Type B pancreatic cell (in vitro differentiated cells): ENCODE measurements at places on chromosomes 16 and 17. TPM values are rescaled to one million over a fixed set of nuclear protein-coding genes. Genes with fewer than 3 reads are reported as not detected.

Gene FOXJ1
- 5.3 and 18.2 TPM in 2 replicates for total RNA-seq

Gene KRT31
- total RNA-seq: 0.79 TPM in 1 of 2 replicates, not detected in the other

Gene CCL4L2
- 0.45 TPM in 1 of 2 replicates, not detected in the other for total RNA-seq

Gene RAB37
- 3.4 and 4.2 TPM in 2 replicates for total RNA-seq

Gene TP53TG3C
- not detected in 2 replicates for total RNA-seq

Gene ZNHIT3
- total RNA-seq: 34.6 and 43.3 TPM in 2 replicates

Gene SNAI3
- total RNA-seq: 0.68 and 0.79 TPM in 2 replicates

Gene CUEDC1
- 29.8 and 31.3 TPM in 2 replicates for total RNA-seq

Gene LGALS9B
- 0.29 and 0.36 TPM in 2 replicates for total RNA-seq

Gene CD300LB
- not detected in 2 replicates for total RNA-seq

Gene TUBG2
- 18.0 and 24.4 TPM in 2 replicates for total RNA-seq

Gene SLC2A4
- 1.2 and 4.0 TPM in 2 replicates for total RNA-seq

Gene OTOA
- 0.17 TPM in 1 of 2 replicates, not detected in the other for total RNA-seq

Gene WIPI1
- total RNA-seq: 39.0 and 52.2 TPM in 2 replicates

Gene CCNF
- total RNA-seq: 15.5 and 36.0 TPM in 2 replicates

Gene COL1A1
- total RNA-seq: 31.0 and 201 TPM in 2 replicates

Gene RNF157
- total RNA-seq: 5.4 and 27.0 TPM in 2 replicates

Gene PLA2G10
- 1.3 TPM in 1 of 2 replicates, not detected in the other for total RNA-seq

Gene NHLRC4
- 0.52 and 1.4 TPM in 2 replicates for total RNA-seq

Gene SLC13A2
- total RNA-seq: 1.2 and 8.7 TPM in 2 replicates

Gene ABCA10
- total RNA-seq: 1.1 and 1.2 TPM in 2 replicates

Gene CACNA1G
- 1.9 and 27.8 TPM in 2 replicates for total RNA-seq

Gene SMPD3
- total RNA-seq: 4.5 and 9.8 TPM in 2 replicates

Gene TMEM235
- total RNA-seq: 0.43 TPM in 1 of 2 replicates, not detected in the other

Gene SARM1
- total RNA-seq: 13.4 and 29.6 TPM in 2 replicates

Gene KRTAP4-1
- total RNA-seq: not detected in 2 replicates

Gene ZSCAN10
- total RNA-seq: not detected in 2 replicates

Gene ASGR1
- total RNA-seq: 7.5 and 9.7 TPM in 2 replicates

Gene MILR1
- total RNA-seq: not detected in 2 replicates

Gene ITGAL
- 0.33 and 0.48 TPM in 2 replicates for total RNA-seq

Gene CXCL16
- total RNA-seq: 15.2 and 23.0 TPM in 2 replicates
